ENCODE measurements at places on chromosomes 5 and 9. TPM values are rescaled to one million over a fixed set of nuclear protein-coding genes. Genes with fewer than 3 reads are reported as not detected.

The IL4 gene
- total RNA-seq = not detected

The FOXI1 gene
- not detected for total RNA-seq

The APBA1 gene
- 12.1 TPM for total RNA-seq

The CBY3 gene
- total RNA-seq = not detected

The RELL2 gene
- total RNA-seq = 0.41 TPM

All from right atrium auricular region (tissue), 2 donors.